ENCODE measurements at places on chromosomes 3 and 15.

DNA sequence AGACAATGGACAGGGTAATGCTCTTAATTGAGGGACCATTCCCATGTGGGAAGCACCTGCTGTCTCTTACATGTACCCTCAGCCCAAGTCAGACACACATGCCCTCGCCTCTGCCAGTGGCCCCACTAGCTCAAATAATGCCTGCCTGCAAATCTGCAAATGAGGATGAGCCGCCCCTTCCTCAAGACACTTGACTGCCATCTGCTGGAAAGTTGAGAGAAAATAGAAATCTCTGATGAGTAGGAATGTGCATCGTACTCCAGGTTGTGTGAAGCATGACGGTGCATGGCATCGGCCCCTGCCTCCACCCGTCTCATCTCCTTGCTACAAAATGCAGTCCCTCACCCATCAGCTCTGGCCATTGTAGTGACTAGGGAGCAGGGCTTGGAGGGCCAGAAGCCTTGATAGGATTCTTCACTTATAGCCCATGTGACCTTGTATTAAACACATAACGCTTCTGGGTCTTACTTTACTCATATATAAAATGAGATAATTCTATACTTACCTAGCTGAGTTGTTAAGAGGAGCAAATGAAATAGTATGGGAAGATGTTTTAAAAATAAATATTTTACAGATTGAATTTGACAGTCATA is 6.3 kb upstream of the SCN5A start:
- no peak for DNase-seq

DNA sequence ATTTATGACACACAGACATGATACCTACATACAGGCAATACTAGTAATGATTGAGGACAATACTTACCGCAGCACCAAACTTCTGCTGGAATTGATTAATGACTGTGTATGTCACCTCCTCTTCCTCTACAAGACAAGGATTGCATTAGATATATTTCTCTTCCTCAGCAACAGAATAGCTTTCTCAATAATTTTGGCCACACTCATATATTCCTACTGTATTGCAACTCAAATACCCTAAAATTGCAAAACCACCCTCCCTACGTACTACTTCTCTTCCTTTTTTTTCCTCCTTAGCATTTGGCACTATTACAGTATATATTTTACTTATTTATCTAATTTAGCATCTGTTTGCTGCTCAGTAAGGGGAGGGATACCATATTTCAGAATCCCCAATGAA is 14.8 kb downstream of the EXD1 start:
- no peak for DNase-seq

- peak; percentile 85 for DNase-seq
These were observed 56.5 kb upstream of the GATA2 start for GRCh38 chr3:128549283-128550112.

DNA sequence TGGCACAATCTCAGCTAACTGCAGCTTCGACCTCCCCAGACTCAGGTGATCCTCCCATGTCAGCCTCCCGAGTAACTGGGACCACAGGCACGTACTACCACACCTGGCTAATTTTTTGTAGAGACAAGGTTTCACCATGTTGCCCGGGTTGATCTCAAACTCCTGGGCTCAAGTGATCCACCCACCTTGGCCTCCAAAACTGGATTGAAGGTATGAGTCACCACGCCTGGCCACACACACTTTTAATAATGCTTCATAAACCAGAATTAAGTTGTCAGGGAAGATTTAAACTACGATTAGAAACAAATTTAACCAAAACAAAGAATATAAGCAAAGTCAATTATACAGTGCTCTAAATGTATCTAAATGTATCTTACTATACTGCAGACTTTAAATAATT is 87.5 kb downstream of the LRRFIP2 start:
- no peak for DNase-seq

GRCh38 chr15:96093063-96093462 is 237.4 kb upstream of the NR2F2 start:
- no peak for DNase-seq

DNA sequence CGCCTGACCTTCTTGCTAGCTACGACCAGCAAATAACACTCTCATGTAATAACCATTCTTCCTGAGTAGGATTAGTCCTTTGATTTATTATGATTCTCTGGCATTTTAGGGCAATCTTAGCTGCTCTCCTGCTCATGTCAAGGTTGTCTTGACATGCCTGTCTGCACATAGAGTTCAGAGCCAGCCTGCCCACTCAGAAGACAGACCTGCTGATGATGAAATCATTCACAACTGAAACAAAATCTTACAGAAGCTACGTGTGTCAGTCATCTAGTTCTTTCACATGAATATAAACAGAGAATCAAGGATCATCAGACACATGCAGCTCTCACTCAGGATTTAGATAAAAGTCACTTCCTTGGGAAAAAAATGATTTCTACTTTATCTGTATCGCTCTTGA is 173.6 kb upstream of the LYSMD4 start:
- no peak for DNase-seq

DNA sequence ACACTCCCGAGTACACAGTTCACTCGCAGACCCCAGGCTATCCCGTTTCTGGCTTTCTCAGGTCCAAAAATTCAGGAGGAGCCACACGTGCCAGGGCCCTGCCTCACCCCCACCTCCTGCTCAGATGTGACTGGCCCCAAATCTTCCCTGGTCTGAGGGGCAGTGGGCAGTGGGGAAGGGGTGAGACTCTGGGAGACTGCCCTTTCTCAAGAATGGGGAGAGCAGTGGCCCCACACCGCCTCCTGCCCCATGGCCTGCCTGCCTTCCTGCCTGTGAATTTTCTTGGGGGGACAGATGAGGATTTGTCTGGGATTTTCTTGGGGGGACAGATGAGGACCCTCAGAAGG is 174.6 kb downstream of the MEGF11 start:
- DNase-seq = no peak

DNA sequence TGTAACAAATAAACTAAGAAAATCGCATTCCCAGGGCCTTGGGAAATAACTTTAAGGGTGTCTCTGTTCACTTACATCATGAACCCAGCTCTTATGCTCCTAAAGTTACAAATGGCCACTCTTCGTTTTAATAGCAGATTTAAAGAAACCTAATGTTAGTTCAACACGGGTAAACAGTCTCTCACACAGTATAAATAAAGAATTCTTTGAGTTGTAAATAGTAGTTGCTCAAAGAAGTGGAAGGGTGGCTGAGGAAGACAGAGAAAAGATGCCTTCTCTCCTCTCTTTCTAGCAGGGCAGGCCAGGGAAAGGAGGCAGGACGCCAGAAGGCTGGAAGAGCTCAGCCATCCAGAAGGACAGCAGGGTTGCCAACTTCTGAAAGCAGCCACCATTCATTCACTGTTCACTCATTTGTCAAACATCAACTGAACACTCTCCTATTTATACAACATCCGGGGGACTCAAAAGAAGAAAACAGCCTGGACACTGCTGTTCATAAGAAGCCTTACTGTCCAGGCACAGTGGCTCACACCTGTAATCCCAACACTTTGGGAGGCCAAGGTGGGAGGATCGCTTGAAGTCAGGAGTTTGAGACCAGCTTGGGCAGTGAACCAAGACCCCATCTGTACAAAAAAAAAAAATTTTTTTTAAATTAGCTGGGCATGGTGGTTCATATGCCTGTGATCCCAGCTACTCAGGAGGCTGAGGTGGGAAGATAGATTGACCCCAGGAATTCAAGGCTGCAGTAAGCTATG is 47.3 kb downstream of the WWTR1 start:
- DNase-seq = no peak

GRCh38 chr3:12472000-12472610 is 12.2 kb upstream of the TSEN2 start:
- no peak for DNase-seq

Measured in aorta (tissue), 5 donors.